ENCODE measurements at places on chromosomes 13 and 19.

DNA sequence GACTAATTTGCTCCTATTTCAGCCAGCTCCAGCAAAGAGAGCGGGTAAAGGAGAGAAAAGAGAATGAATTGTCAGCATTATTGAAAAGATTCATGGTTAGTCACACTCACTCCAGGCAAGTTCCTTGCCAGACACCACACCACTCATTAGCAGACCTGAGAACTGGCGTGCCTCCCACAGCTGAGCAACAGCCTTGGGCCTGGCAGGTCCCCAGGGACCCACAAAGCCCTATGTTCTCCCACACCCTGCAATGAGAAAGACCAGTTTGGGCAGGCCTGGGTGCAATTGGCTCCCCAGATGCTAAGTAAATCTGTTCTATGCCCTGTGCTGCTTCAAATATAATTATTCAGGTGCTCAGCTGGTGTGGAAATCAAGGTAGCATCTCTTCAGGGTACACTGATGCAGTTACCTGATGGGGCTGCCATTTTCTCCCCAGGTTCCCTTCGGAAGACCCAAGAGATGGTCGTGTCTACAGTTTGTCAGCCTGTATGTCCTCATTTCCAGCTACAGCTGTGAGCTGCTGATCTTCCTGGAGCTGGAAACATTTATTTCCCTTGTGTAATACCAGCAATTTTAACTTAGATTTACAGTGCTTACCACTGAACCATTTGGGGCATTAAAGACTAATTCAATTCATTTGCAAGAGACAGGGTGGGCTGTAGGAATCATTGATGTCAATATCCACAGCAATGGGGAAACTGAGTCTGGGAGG lies 405.0 kb downstream of the COG6 start:
- no peak for DNase-seq

GRCh38 chr19:56083668-56084067 lies 37.4 kb downstream of the ZNF787 start:
- DNase-seq, result no peak

GRCh38 chr13:20303636-20304035 lies 71.5 kb upstream of the GJB6 start:
- DNase-seq, result no peak

DNA sequence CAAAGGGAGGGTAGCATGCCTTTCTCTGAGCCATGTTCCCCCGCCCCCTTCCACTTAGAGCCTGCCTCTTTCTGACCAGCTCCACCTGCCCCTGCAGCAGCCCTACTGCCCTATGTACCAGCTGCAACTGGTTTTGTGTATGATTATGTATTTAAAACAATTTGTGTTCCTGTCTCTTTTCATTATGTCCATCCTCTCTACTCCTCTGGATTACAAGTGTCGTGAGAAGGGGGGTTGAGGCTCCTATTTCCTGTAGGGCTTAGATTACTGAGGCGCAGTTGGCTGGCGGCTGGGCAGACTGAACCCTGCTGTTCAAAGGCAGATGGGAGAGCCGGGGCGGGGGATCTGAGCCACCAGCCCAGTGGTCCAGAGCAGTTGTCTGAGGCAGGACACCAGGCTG lies 213.3 kb downstream of the KCNRG start:
- no peak for DNase-seq

DNA sequence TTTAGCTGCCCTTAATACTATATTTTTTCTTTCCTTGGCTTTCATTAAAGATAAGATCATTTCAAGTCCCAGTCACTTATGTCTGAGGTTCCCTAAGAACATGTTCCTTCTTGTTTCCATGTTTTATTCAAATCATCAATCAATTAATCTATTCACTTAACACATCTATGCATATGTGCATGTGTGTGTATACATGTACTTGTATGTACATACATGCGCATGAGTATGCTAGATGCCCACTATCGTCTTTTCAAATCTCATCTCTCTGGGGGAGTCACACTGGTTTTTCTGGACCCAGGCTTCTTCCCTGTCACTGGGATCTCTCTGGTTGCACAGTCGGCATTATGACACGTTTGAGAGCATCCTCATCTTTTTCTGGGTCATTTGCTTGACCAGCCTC lies 108.9 kb downstream of the ZNF536 start:
- DNase-seq, result no peak

DNA sequence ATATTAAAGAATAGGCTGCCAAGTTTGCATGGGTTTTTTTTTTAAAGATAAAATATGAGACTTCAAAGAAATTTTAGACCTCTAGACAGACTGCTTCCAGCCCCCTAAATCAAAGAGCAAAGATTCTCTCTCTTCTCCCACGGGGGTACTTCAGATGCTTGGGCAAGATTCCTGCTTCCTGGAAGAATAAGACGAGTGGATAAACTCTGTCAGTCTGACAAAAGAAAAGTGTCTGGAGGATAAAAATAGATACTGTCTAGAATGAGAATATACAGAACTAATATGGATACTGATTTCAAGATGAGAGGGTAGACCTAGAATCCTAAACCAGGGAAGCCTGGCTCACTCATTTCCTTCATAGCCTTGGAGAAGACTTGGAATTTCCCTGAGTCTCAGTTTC lies 435.1 kb downstream of the FOXO1 start:
- DNase-seq, result no peak

GRCh38 chr13:79385694-79386093 lies 20.4 kb downstream of the RBM26 start:
- no peak for DNase-seq

- no peak for DNase-seq
Measured at GRCh38 chr13:25844559-25845434, 207.0 kb downstream of the SHISA2 start.

- no peak for DNase-seq
Measured at GRCh38 chr13:50707628-50708027, 135.9 kb downstream of the DLEU7 start.

DNA sequence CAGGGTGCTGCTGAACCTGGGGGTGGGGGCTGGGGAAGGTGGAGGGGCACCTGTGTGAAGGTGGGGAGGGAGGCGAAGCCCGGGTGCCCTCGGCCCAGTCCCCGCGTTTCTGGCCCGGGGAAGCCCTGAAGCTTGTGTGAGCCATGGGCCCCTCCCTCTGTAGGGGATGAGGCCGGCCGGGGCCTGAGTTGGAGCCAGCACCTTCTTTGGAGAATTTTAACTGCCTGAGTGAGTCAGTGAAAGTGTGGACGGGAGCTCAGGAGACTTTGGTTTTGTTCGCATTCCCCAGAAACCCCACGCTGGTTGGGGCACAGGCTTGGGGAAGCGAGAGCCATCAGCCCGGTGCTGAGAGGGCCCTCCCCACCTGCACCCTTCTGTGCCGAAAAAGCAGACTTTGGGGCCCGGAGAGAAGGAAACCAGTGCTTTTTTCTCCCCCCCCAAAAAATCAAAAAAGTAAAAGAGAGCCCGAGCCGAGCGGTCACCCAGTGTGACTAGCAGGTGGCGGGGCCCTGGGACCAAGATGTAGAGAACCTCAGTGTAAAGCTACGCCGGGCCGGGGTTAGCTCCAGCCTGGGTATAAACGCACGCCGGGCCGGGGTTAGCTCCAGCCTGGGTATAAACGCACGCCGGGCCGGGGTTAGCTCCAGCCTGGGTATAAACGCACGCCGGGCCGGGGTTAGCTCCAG lies 45.1 kb downstream of the TMEM255B start:
- no peak for DNase-seq

DNA sequence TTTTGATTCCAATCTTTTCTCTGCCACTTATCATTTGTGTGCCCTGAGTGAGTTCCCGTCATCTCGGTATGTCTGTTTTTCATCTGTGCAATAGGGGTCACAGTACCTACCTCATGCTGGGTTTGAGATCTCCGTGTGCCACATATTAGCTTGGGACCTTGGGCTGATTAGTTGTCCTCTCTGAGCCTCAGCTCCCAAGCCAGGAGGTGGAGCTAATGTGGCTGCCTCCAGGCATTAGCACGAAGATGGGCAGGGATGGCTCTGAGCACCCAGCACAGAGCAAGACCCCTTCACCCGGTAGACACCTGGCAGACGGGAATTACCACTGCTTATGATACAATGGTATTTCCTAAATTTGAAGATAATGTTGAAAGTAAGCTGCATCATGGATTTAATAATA lies 35.8 kb upstream of the XPO4 start:
- DNase-seq, result no peak

DNA sequence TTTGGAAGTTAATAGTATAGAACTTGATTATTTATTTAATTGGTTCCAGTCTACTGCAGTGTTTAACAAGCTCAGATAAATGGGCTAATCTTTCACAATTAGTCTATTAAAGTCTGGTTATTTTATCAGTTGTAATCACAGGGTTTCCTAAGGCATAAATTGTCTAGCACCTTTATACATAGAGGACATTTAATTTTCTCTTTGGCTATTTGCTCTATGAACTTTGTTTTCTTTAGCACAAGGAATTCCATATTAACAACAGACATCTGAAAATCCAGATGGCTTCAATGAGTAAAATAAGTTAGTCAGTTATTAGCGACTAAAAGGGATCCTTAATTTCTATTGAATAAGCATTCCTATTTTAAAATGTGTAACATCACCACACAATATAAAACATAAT lies 1350.8 kb upstream of the SLC10A2 start:
- DNase-seq, result no peak

GRCh38 chr19:18208098-18208951 lies 4.5 kb upstream of the RAB3A start:
- no peak for DNase-seq

- DNase-seq, result no peak
Measured at GRCh38 chr13:104967836-104968630, 1567.4 kb downstream of the EFNB2 start.

DNA sequence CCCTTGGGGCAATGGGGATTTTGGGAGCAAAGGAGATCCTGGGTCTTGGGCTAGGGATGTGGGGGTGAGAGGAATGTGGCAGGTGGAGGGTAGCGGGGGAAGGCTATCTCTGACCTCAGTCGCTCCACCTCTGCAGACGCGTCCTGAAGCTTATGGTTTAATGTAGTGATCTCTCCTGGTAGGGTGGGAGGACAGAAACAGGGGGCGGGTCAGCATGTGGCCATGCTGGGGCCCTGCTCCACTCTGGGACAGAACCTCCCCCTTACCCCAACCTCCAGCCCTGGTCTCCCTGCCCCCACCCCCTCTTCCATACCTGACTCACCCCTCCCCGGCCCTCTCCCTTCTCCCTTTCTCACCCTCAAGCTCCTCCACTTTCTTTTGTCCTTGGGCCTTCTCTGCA lies 1.4 kb downstream of the BST2 start:
- no peak for DNase-seq

GRCh38 chr13:108195861-108196260 lies 19.5 kb downstream of the LIG4 start:
- DNase-seq, result no peak

DNA sequence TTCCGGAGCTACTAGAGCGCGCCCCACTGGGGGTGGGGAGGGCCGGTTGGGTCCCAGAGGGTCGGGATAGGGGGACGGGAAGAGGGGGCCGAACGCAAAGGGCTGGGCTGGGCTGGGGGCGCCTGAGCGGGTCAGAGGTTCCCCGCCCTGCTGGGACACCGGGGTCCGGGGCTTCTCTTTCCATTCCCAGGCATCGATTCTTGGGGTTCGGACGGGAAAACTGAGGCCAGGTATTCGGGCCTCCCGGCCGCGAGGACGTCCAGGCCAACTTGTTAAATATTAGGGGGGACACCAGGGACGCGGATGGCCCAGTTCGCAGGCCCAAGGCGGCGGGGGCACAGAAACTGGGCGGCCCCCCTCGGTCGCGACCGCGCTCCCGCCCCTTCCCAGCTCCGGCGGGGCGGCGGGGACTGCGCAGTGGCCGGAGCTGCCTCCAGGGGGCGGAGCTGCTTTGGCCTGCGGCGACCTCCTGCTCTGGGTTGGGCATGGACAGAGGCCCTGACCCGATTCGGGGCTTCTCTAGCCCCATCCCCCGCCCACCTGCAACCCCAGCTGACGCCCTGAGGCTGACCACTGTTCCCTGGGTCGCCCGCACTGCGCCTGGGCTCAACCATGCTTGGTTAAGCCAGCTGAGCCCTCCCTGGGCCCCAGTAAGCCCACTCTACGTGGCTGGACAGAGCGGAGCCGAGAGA lies 1.2 kb upstream of the KLF16 start:
- DNase-seq, result no peak

- no peak for DNase-seq
Measured at GRCh38 chr13:82625717-82626116, 1256.6 kb downstream of the SLITRK1 start.

GRCh38 chr13:50635504-50635903 lies 208.0 kb downstream of the DLEU7 start:
- no peak for DNase-seq

GRCh38 chr19:2047076-2047448 lies 4.0 kb downstream of the MKNK2 start:
- no peak for DNase-seq

GRCh38 chr19:37303591-37304171 lies 67.2 kb upstream of the ZNF527 start:
- DNase-seq, result no peak

- no peak for DNase-seq
Measured at GRCh38 chr19:38375098-38375493, 725 bp downstream of the PSMD8 start.

DNA sequence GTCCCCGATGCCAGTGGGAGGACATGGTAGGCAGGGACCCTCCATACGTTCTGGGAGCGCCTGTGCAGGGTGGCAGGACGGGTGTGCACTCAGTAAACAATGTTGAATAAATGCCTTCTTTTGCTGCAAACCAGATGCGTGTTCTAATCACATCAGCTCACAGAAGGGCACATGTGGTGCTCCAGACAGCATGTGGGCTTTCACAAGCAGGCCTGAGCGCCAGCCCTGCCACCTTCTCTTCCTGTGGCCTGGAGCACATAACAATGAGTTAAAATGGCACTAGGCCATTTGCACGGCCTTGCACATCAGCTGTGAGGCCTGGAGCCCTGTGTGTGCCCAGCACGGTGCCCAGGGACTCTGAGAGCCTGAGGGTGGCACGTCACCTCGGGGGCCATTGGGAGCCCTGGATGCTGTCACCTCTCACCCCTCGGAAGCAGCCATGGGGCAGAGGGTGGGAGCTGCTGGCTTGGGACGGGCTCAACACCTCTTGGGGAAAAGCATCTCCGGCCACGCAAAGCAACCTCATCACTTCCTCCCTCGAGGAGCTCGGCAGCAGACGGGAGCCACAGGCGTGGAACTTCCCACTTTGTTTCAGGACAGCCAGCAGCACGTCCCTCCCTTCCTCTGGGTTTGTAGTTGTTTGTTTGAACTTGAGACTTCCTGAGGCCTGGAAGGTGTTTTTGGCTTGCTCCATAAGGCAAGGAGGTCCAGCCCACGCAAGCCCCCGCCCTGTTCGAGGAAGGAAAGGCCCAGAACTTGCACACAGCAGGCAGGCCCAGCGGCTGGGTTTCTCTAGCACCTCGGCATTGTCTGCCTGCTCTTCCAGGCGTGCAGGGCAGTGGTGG lies 9.8 kb downstream of the MCF2L start:
- DNase-seq, result no peak

DNA sequence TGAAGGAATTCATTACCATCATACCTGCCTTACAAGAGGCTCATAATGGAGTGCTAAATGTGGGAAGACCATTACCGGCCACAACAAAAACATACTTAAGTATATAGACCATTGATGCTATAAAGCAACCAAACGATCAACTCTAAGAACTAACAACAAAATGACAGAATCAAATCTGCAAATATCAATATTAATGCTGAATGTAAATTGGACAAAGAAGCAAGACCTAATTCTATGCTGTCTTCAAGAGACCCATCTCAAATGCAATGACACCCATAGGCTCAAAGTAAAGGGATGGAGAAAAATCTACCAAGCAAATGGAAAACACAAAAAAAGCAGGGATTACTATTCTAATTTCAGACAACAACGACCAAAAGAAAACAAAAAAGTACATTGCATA lies 52.3 kb upstream of the GPC6 start:
- no peak for DNase-seq

- DNase-seq, result no peak
Measured at GRCh38 chr13:71149046-71149445, 718.0 kb downstream of the DACH1 start.

All from NT2/D1 (cell line).